Muscle of leg (tissue), 16 donors: ENCODE measurements at places on chromosomes 6 and 20.
A peak's percentile ranks its signal among the peaks of the same experiment; 100 is the strongest.

DNA sequence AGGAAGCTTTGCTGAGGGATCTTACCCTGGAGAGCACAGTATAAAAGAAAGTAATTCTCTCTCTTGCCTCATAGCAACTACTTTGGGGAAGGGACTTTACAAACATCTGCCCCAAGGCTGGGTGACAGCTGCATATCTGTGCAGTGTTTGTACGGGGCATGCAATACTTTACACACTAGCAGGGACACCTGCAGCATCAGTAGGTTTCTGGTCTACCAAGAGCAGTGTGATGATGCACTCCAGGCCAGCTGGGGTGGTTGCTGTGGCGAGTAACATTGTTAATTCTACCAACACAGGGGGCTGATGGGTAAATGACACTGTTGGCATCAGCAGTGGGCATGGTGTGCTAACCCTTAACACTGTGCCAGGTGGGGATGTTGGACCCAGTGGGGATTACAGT lies 48.0 kb downstream of the ADTRP start:
- DNase-seq: no peak

DNA sequence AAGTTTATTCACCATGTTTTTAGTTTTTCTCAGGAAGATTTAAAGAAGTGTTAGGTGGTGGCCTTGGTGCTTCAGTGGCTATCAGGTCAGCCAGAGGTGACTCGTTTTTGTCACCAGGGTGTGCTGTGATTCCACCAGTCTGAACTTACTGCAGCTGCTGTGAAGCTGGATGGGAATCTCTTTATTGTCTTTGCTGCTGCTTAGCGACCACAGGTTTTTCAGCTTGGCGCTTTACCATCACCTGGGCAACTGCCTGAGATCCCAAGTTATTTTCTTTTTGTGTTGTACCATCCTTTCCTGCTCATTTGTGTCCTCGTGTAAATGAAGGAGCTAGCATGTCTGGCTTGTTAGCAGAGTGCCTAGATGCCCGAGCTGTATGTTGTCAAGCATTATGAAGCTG lies 146.9 kb downstream of the MACROD2 start:
- DNase-seq: peak; percentile 78

DNA sequence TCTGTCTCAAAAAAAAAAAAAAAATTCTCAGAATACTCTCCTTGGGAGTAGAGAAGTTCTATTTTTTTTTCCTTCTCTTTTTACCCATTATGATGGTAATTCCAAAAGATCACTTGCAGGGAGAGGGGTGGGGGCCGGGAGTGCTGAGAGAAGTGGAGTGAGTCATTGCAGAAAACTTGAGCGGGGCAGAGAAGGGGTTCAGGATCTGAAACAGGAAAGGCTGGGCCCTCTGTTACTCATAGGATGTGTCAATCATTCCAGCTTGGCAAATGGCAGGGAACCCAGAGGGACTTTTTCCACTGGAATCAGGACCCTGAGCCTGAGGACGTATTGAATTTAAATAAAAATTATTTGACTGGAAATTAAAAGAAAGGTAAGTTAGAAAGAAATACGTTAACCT lies 111.4 kb upstream of the ARMC2 start:
- DNase-seq: no peak

DNA sequence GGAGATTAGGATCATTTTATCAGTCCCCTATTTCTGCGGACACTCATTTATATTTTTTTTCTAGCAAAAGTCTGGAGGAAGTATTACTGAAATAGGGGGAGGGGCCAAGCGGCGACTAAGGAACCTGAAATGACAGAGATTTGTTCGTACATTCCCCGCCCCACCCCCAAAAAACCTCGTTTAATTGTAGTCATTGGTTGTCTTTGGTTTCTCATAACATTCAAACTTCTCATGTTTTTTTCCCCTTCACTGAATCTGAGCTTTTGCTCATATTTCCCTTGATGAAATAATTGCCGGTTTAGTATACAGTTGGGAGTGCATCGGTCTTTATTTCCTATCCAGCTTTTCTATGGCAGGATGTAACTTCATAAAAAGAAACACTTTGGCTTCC lies 768 bp upstream of the FYN start:
- DNase-seq: peak; percentile 75

DNA sequence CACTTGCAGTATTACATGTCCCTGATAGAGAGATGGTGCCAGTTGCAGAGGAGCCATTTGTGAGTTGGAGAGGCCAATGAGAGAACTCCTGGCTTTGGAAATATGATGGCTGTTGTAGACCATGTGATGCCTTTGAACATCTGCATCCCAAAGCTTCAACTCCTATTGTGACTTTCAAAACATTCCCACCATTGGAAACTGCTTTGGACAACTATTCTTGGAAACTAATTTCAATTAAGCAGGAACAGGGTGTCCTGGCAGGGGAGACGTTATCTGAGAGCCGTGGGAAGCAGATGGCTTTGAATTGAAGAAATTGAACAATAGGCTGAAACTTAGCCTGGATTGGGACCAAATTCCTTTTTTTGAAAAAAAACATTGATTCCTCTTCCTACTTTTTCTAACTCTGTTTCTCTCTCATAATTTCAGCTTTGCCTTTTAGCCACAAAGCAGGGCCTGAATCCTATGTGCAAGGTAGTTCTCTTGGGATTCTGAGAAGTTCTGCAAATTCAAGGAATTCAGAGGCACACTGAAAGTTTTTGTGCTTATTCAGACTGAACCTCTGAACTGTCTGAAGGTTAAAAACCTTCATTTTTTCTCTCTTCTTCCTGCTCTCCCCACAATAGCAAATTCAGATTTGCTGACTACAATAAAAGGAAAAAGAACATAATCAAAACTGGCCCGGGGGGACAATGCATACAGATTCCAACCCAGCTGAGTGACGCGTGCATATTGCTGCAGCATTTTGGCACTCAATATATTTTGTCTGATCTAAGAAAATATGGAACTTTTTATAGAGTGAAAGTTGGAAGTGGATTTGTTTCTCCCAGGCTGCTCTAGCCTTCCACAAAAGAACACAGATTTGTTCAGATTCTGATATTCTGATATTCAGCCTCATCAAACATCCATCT lies 720.4 kb upstream of the CHD6 start:
- DNase-seq: peak; percentile 96

GRCh38 chr6:48032151-48032550 lies 78.8 kb downstream of the PTCHD4 start:
- peak; percentile 86 for DNase-seq

DNA sequence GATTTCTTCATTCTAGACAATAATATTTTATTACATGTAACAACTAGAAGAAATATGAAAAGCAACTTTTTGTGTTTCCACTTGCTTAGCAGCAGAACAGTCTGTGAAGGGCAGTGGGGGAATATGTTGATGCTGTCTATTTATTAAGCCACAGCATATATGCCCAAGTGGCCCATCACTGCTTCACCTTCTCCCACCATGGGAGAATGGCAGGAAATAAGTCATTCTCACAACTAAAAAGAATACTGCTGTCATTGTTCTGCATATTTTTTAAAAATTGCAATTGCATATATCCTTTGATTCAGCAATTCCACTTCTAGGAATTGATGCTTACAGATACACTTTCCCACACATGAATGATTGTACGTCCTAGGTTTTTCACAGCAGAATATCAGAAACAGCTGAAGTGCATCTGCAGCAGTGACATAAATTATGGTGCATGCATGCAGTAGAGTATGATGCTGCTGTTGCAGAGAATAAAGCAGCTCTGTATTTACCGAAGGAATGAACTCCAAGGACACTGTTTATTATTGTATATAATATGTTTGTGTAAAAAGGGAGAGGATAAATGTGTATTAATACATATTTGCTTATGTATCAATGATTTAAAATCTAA lies 26.8 kb downstream of the KIF3B start:
- DNase-seq: no peak

- DNase-seq: peak; percentile 32
Measured at GRCh38 chr6:143783077-143783476, 60.1 kb upstream of the LTV1 start.

GRCh38 chr20:3297079-3297378 lies 58.0 kb upstream of the SLC4A11 start:
- peak; percentile 57 for DNase-seq

DNA sequence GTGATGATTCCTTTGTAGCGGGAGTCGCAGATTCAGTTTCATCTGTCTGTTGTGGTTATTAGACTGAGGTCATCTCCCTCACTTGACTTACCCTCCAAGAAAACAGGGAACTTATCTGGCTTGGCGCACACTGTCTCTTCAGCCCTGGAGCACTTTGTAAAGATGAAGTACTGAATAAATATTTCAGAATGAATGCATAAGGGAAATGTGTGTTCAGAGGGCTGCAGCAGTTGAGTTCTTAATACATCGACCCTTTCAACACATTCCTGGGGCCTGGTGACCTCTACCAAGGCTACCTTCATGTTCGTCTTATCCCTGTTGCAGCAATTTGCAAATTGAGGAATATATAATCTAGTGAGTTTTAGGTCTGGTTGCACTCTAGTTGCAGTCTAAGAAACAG lies 652.5 kb upstream of the AGPAT4 start:
- DNase-seq: no peak

GRCh38 chr20:37926612-37927011 lies 23.7 kb downstream of the VSTM2L start:
- no peak for DNase-seq

- no peak for DNase-seq
Measured at GRCh38 chr20:59770851-59771250, 162.6 kb downstream of the SYCP2 start.

- DNase-seq: no peak
Measured at GRCh38 chr20:50311308-50312001, 120.8 kb downstream of the CEBPB start.

DNA sequence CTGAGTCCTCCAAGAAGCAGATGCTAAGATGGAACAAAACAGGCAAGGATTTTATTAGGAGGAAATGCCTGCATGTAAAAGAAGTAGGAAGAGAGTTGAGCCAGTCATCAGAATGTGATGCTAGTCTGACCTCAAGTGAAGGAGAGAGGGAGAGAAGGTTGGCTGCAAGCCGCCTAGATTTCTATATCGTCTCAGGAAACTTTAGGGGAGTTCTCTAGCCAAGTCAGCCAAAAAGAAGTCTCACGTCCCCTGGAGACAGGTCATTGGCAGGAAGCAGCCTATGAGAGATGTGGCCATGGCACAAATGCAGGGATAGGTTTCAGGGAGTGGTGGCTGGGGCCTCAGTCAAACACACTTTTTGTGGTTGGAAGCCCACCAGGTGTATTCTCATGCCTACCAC lies 378.0 kb downstream of the CD109 start:
- DNase-seq: peak; percentile 88

GRCh38 chr6:5515200-5515599 lies 253.9 kb downstream of the FARS2 start:
- DNase-seq: no peak
